ENCODE measurements at places on chromosomes 5 and 9.

- DNase-seq, result no peak
Observed at GRCh38 chr5:138054847-138055558, 22.1 kb upstream of the FAM13B start.

GRCh38 chr5:56810826-56811225 lies 4.5 kb upstream of the MAP3K1 start:
- no peak for DNase-seq

GRCh38 chr9:88991066-88992034 lies at the start of gene S1PR3:
Gene S1PR3, plus strand, starts transcription at chr9:88991468. Its CDS starts 9,733 bp downstream, at chr9:89001201.
- peak; percentile 42 for DNase-seq

- no peak for DNase-seq
Observed at GRCh38 chr5:28234356-28234968, 1196.1 kb upstream of the CDH9 start.

DNA sequence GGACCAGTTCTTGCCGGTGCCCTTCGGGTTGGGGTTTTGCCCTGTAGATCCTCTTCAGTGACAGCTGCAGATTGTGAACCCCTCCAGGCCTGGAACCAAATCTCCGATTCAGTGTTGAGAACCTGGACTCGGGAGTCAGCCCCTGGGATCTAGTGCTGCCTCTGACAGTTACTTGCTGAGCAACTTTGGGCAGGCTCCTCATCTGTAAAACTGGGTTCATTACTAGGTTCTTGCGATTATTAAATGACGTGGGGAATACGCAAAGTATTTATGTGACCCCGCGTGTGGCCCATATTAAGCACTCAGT lies 600 bp downstream of the ERCC6L2 start:
- no peak for DNase-seq

- DNase-seq, result no peak
Observed at GRCh38 chr5:179595916-179596315, 27.6 kb downstream of the HNRNPH1 start.

DNA sequence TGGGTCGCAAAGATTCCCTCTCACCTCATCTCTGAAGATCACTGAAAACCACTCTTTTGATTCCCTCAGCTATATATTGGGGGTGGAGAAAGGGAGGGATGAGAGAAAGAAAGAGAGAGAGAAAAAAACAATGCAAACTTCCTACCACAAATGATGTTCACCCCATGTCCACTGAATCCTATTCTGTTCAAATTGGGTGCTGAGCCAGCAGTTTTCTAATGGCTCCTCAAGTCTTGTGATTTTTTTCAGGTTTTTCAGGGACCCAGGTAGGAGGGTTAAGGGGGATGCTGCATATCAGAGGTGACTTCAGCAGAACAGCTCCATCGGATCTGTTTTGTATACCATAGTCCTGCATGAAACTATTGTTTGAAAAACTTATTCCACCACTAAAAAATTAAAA lies 95.9 kb downstream of the SH3TC2 start:
- no peak for DNase-seq

GRCh38 chr5:89287964-89288363 lies 405.0 kb upstream of the MEF2C start:
- no peak for DNase-seq

DNA sequence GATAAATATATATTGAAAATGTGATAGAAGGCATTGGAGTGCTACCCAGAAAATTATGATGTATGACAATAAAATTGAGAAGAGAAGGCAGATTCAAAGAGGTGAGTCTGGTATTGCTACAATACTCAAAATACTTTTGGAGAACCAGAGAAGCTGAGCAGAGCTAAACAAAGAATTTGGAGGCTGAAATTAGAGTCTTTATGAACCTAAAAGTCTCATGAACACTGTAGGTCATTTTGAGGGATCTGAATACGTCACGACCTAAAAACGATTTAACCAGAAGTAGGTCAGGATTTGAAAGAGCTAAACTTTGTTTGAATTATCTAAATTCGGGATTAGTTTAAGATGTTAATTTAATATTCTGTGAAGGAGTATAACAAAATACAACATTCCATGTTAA lies 182.4 kb upstream of the CDH9 start:
- no peak for DNase-seq

DNA sequence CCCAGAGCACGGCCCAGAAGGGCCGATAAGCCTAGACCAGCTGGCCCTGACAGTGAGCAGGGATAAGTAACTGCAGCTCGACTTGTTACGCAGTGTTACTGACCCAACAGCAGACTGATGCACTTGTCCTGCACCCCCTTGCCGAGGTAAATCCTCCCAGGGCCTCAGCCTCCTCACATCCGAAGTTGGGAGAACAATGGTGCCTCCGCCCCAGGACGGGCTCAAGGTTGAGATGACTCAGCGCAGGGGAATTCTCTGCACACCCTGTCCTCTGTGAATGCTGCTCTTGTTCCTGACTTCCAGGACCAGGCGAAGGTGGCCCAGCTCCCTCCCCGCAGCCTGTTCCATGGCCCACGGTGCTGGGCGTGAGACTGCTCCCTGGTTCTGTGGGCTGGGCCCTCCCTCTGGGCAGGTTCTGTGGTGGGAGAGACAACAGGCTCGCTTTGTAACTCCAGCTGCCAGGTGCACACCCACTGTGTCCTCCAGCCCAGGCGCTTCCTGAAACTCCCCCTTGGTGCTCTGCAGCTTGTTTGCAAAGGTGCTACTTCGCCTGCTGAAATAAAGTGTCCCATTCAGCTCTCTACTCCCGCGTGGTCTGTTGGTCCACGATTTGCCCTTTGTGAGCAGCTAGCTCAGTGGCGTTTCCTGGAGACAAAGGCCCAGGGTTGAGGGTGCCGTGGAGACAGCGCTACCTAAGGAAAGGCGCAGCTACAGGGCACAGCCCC lies 40.1 kb upstream of the SLC6A19 start:
- no peak for DNase-seq

- no peak for DNase-seq
Observed at GRCh38 chr5:167503926-167504720, 787.3 kb upstream of the WWC1 start.

GRCh38 chr9:92637886-92638620 lies 31.9 kb downstream of the IPPK start:
- no peak for DNase-seq

GRCh38 chr5:105968981-105969380 lies 1701.8 kb downstream of the EFNA5 start:
- no peak for DNase-seq

DNA sequence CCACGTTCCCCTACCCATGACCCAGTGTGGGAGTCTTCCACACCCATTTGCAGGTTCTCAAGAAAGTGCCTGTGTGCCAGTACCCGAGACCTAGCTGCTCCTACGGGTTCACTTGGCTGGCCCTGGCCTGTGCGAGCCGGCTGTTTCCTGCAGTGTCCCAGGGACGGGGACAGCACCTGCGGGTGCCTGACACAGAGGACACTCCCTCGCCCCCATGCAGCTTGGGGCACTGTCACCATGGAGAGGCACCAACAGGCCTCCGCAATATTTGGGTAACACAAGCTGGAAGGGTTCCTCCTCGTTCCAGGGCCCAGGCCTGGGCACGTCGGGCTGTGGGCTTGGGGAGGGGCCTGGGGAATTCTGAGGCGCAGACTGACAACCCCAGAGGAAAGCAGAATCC lies 41.4 kb downstream of the DUSP1 start:
- no peak for DNase-seq

GRCh38 chr5:119070578-119070827 lies 384 bp upstream of the DMXL1 start:
- no peak for DNase-seq

- DNase-seq, result no peak
Observed at GRCh38 chr5:86757824-86758223, 140.1 kb downstream of the COX7C start.

DNA sequence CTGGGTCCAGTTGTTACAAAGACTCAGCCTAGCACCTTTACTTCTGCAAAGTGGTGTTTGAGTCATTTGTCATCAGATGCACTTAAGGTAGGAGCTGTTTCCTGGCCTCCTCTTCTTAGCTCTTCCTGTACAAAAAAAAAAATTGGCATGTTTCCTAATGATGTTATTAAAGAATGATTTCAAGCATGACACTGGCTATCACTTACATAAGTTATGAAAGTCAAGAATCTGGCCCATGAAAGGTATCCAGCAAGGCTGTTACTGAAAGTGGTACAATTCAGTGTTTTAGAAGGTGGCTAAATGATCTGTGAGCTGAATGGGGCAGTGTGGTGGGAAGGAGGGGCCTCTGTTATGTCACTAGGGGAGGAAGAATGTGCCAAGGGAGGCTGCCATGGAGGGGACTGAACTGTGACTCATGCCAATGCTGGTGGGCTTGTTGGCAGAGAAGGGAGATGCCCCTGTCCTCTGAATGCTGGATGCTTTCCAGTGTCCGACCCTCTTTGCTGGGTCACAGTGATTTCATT lies 175.1 kb upstream of the MAP1B start:
- DNase-seq, result no peak

- no peak for DNase-seq
Observed at GRCh38 chr5:59937633-59938032, 44.1 kb upstream of the PDE4D start.

DNA sequence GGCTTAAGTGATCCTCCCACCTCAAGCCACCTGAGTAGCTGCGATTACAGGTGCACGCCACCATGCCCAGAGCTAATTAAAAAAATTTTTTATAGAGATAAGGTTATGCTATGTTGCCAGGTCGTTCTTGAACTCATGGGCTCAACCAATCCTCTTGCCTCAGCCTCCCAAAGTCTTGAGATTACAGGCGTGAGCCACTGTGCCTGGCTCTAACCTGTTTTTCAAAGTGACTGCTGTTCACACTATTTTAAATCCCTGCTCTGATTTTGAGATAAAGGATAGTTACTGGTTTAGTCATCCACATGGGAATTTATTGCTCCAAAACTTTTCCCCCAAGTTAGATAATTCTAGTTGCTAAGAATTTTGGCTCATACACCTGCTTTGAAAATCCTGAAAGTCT lies 48.2 kb upstream of the MTMR12 start:
- DNase-seq, result no peak

DNA sequence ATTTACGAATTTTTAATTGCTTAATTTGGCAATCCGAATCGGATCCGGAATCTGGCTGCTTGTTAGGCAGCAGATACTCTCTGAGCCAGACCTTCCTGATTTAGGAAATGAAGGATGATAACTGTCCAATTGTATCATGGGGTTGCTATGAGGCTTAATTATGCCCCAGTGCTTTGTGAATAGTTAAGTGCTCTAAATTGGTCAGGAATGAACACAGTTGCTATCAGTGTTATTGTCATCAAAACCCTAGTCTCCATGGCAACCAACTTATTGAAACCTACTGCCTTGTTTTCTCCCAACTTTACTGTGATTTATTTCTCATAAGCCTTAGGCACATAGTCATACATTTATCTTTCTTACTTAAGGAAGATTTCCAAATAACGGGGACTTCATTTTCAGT lies 47.9 kb downstream of the MAMDC2 start:
- DNase-seq, result no peak

DNA sequence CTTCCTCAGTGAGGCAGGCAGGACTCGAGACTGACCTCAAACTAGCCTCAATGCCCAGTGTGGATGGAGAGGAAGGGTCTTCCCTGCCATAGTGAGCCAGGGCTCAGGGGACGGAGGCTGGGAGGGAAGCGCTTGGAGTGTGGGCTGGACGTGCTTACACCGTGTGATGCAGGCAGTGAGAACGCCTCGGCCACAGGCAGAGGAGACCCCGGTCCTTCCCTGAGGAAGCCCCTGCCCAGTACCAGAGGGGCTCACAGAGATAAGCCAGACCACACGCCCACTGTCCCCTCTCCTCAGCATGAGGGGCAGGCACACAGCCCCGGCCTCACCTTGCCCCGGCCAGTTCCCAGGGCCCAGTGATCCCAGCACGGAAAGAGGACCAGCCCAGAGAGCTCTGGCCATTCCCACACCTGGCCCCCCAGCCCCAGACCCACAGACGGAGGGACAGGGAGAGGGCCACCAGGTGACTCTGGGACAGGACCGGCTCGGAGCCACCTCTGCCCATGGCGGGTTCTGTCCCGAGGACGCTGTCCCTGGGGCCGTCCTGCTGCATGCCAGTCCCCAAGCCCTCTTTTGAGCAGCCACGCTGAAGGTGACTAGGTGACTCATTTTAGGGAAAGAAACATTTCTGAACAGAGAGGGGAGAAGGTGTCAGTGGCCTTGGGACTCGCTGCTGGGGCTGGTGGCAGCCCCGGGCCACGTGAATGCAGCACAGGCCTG lies 6.0 kb upstream of the NSMF start:
- DNase-seq, result no peak

- no peak for DNase-seq
Observed at GRCh38 chr5:7494481-7495130, 98.7 kb downstream of the ADCY2 start.

DNA sequence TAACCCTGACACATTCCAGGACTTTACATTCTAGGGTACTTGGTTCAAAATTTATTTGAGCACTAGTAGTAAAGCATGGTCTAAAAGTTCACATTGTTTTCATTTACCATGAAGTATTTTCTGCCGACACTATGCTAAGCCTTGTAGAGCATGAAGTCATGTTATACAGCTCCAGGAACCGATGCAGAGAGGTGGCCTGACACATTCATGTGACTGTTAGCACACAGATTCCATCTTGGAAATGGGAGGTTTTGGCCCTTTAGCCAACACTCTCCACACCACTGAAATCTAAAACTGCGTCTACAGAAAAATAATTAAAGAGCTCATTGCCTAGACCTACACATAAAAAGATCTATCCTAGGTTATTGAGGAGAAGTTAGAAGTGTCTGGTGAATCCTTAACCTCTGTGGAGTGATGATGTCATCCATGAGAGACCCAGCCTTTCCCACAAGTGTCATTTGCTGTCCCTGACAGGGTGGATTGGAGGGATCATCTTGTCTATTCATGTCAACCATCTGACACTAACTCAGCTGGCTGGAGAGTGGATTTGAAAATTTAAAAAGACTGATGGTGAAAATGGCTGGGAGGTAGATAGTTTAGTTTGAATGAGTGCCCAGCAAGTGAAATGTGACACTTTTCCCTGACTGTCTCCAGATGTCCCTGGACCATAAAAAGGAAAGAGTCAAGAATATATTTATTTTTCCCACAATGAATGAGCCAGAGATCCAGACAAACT lies 1.3 kb downstream of the RANBP3L start:
- no peak for DNase-seq

- no peak for DNase-seq
Observed at GRCh38 chr5:168011096-168011495, 280.3 kb upstream of the WWC1 start.

- no peak for DNase-seq
Observed at GRCh38 chr9:72363236-72363635, 1.8 kb downstream of the ZFAND5 start.

DNA sequence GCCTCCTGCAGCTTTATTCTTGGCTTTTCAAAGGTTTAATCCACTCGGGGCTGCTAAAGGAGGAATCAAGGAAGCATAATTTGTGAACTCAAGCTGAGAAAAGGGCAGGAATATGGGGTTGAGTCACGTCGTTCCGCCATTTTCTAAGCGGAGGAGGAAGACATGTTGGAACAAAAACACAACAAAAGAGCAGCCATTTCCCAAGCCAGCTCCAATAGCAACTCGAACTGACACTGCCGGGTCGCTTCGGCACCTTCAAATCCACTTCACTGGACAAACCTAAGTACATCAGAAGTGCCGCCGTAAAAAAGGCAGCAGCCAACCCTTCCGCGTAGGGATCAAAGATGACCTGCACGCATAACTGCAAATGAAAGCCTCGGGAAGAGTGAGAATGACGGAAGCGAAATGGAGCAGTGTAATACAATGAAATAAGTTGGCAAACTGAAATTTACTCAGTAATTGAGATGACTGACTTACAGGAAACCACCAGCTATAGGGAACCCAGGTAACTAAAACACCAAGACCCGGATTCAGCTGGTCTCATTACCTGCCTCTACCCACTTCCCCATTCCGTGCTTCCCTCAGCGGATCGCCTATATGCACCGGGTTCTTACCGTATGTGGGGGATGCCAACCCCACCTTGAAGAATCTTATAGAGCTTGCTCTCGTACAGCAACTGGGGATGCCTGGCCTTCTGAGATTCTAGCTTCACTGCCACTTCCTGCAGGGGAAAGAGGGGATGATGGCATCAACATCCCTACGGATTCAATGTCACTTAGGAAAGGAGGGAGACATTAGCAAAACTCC lies 1.6 kb downstream of the CSNK1A1 start:
- DNase-seq, result peak; percentile 63

Data from activated CD8-positive, alpha-beta T cell treated with anti-CD3 and anti-CD28 coated beads for 36 hours (primary cell).